Hematopoietic multipotent progenitor cell treated with erythropoietin and hydrocortisone succinate and interleukin-3 and kit ligand, for 15 days (in vitro differentiated cells): ENCODE measurements at places on chromosomes 4 and X.

DNA sequence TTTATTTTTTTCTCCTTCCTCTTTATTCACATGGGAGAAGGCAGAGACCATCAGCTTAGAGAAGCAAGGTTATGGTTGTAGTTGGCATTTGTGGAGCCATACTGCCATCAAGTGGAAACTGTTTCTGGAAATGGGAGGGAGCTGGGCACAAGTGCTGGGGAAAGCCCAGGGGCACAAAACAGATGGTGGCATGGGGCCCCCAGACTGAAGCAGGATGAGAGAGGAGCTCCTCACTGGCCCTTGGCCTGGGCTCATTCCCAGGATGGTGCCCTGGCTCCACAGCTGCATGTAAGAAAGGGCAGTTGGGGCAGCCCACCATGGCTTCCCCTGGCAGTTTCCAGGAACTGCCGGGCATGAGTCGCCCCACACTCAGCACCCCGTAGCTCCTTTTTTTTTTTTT, 59.2 kb downstream of the NBDY start:
- DNase-seq = no peak

- no peak for DNase-seq
These were observed 912.9 kb upstream of the INTU start for GRCh38 chr4:126719852-126720251.

DNA sequence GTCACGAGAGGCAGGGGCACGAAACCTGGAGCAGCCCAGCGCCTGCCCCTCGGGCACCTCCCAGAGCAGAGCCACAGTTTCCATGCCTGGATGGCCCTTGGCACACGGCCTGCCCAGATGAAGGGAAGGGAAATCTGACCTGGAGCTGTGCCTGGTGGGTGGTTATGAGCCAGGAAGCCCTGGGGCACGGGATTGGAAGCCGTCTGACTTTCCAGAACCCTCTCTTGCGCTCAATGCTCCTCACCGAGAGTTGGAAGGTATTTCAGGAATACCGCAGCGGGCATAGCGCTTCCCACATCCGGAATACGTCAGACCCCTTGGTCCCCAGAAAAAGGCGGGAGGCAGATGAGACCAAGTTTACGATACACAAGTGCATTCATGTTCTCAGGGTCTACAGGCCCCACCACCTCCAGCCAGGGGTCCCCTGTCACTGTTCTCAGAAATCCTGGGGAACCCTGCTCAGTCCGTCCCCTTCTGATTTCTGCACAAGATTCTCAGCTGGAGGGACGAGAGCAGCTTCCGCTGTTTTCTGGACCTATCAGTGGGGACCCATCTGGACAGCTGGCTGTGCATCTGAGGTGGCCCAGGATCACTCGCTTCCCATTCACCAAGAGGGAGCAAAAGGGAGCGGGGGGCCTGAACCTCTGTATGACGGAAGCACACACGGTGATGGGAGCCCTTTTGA, 172.9 kb downstream of the AFAP1 start:
- no peak for DNase-seq

- no peak for DNase-seq
These were observed 8.7 kb downstream of the KLHL4 start for GRCh38 chrX:87526281-87526680.

DNA sequence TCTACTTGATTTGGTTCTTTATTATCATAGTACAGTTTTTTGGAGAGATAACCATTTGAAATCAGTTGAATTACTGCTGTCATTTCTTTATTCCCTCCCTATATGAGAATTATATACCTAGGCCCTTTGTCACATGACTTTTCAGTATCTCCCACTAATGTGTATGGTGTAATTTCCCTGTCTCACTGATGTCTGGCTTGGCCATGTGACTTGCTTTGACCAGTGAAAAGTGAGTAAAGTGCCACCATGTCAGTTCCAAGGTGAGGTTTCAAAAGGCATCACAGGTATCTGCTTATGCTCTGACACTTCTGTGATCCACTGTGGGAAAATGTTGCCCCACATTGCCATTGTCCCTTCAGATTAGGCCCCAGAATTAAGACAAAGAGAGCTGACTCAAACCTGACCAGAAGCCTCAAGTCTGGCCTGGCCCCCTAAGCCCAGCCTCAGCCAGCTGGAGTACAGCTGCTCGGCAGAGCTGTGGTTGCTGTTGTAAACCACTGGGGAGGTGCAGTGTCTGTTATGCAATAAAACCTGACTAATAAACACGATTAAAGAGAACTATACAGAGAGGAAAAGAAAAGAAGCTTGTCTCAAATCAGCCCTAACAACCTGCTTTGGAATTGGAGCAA, 27.5 kb downstream of the SETD7 start:
- DNase-seq = no peak

- no peak for DNase-seq
These were observed 66.9 kb downstream of the TAB3 start for GRCh38 chrX:30822068-30822681.

- no peak for DNase-seq
These were observed 13.7 kb downstream of the OCRL start for GRCh38 chrX:129553619-129554288.

GRCh38 chrX:1444561-1445500, 7.9 kb downstream of the ASMTL start:
- no peak for DNase-seq

- no peak for DNase-seq
These were observed 953.9 kb upstream of the PCDH10 start for GRCh38 chr4:132195176-132195575.

DNA sequence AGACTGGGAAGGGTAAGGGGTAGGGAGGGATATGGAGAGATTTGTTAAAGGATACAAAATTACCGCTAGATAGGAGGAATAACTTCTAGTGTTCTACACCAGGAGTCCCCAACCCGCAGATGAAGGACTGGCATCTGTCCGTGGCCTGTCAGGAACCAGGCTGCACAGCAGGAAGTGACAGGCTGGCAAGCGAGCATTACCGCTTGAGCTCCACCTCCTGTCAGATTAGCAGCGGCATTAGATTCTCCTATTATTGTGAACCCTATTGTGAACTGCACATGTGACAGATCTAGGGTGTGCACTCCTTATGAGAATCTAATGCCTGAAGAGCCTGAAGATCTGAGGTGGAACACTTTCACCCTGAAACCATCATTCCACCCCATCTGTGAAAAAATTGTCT, 27.9 kb upstream of the BBS7 start:
- DNase-seq = no peak

- DNase-seq = peak; percentile 3
These were observed 45.3 kb downstream of the ANK2 start for GRCh38 chr4:113094802-113095201.

DNA sequence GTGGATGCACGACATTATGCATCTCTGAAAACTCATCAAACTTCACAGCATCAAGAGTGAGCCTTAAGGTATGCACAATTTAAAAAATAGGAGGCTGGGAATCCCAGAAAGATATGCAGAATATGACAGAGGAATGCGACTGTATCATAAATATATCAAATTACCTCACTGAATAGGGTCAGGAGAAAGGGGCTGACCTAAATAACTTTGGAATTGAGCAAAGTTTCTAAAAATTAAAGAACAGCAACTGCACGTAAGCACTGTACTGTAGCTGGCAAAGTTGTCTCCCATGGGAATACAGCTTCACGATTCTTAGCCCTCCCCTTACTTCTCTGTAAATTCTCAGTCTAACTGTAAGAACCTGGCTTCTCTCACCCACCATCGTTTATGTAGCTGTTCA, 397.4 kb upstream of the ZFP42 start:
- no peak for DNase-seq

DNA sequence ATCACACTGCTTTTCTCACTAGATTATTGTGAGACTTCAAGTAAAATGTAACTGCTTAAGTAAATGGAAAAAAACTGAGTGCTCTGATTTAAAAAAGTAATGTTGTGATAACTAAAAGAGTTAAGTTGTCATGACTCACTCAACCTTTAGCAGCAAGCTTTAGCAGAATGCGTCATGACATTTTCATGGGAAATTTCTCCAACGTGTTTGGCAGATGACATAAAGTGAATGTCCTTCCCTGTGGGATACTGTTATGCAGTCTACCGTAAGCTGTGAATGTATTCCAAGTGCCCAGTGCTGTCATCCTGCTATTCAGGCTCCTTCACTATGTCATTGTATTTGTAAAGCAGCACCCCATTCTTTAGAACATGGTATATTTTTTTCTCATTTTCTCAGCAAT, 136.2 kb downstream of the CPXCR1 start:
- DNase-seq = no peak

- DNase-seq = no peak
These were observed 150.0 kb downstream of the ANAPC10 start for GRCh38 chr4:144948009-144948408.

GRCh38 chr4:79266136-79266535, 59.7 kb downstream of the NAA11 start:
- no peak for DNase-seq

GRCh38 chr4:106494066-106494465, 125.5 kb upstream of the GIMD1 start:
- DNase-seq = no peak

DNA sequence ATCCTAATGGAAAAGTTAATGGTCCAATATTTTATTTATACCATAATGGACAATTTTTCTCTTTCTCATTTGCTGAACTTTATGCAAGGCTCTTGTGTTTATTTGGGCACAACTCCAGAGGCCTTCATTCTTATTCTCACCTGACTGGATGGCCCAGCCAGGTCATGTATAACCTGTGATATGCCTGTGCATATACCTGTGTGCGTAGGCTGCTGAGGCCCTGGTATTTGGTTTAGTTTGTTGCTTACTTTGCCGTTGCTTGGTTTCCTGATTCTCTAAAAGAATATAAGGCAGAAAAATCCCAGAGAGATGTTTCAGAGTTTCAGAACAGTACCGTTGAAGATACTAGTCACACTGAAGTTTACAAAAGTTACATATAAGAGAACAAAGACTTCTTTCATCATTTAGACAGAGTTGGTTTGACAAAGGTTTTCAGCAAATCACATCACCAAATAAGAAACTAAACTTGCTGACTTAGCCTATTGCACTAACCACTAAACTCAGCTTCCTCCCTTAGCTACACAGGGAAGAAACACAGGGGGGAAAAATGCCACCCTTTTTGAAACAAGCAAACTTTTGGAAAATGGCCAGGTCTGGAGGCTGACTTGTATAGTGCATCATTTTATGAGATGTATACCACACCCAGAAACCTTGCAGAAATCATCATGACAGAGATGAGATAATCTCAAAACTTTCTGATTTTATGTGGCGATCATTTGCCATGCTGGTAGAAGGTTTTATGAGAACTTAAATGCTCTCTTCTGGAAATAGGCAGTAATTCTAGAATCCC, 248.5 kb downstream of the GRIA3 start:
- no peak for DNase-seq

- peak; percentile 97 for DNase-seq
These were observed at the start of gene ARAF for GRCh38 chrX:47560934-47561658. ARAF (plus strand) TSS chrX:47561205; CDS start chrX:47562968, 1,763 bp downstream.

DNA sequence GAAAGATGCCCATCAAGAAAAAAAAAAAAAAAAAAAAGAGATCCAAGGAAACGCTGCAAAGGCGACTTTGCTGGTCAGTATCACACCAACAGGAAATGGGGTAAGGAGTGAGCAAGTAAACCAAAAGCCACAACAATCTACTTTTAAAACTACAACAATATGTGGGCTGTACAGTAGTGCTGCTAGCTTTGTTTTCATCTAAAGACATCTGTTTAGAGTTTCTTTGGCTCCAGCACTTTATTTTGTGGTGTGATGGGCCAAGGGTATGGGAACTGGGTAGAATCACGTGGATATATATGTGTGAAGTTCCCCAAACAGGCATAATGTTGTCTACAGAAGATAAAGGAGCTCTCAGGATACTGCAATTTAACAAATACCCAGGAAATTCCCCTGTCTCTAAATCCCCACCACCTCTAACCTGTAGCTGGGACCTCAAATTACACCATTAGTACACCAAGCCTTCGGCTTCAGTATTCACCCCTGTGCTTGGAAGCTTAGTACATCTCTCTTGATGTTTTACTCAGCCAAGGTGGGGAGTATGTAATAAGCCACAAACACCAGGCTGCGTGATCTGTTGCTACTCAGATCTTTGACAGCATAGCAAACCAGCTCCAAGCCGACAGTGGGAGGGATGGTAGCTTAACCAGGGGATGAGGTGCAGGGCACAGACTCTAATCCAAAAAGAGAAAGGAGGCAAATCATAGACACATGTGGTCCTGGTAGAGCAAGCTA, 207.9 kb downstream of the HS6ST2 start:
- DNase-seq = no peak

- DNase-seq = no peak
These were observed 105.6 kb downstream of the EFNB1 start for GRCh38 chrX:68934421-68934820.

- DNase-seq = no peak
These were observed 366.5 kb downstream of the CXXC4 start for GRCh38 chr4:104128031-104128849.

- DNase-seq = no peak
These were observed 30.5 kb upstream of the MAGED1 start for GRCh38 chrX:51862920-51863319.

GRCh38 chr4:153218961-153219360, 14.7 kb downstream of the TRIM2 start:
- no peak for DNase-seq

DNA sequence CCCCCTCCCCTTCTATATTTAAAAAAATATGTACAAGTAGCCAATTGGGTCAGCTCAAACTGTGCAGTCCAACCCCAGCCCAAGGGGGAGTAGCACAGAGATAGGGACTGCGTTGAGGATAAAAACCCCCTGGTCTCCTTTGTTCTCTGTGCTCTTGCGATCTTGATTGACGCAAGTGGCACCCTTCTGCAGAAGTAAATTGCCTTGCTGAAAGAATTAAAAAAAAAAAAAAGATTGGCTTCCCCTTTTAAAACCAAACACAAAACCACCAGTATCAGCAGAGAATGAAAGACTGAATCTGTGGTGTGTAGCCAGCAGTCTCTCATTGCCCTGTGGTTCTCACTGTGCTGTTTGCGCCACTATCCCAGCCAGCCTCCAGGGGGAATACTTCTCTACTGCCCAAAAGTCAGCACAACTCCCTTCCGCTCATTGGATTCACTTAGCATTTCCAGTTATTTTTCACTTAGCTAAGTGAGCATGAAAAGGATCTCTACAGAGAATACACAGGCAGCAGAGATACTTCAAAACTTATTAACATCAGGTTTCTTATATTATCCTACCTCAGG, 29.7 kb downstream of the MANBA start:
- DNase-seq = peak; percentile 20

- DNase-seq = no peak
These were observed 413.5 kb upstream of the INTU start for GRCh38 chr4:127219232-127219631.

DNA sequence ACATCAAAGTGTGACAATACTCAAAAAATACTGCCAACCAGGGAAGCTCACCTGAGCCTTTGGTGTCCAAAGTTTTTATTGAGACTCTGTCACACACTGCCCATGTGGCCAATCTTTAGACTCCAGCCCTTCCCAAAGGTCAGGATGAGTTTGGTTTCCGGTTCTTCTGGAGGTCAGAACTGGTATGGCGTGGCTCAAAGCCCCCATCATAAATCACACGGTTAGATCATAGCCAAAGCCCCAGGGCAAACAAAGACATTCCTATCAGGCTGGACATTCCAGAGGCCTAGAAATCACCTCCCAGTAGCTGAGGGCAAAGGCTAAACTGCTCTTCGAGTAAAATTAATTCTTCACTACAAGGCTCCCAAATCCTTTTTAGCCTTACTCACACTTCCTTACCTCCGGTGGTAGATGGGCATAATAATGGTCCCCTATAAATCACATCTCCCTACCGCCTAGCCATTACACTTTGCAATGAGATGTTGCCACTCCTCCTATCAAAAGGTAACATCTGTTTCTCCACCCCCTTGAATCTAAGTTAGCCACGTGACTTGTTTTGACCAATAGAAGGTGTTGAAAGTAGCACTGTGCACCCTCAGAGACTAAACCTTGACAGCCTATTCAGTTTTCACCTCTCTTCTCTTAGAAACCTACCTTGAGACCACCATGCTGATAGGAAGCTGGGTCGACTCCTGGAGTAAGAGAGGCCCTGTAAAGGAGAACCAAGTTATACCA, 137.8 kb upstream of the DUSP21 start:
- no peak for DNase-seq
